Osteocyte (in vitro differentiated cells): ENCODE measurements at places on chromosomes 1 and 21.

DNA sequence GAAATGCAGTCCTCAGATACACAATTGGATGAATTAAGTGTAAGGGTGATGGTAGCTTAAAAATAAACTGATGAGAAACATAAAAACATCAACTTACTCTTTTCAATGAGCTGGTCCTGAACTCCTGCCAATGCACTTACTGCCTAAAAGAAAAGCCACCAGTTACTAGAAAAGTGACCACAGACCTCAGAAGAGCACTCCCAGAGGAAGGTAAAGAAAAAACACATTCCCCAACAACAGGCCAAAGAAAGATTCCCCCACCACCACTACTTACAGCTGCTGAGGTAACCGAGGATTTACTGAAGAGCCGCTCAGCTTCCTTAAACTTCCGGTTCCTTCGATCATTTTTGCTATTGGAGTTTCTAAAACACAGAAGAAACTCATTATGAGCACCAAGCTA, 5.4 kb downstream of the MEAF6 start:
- no peak for DNase-seq

- DNase-seq: no peak
These were observed 490.1 kb downstream of the NEGR1 start for GRCh38 chr1:71792264-71792663.

GRCh38 chr1:179080866-179081686, 794 bp upstream of the TOR3A start:
- no peak for DNase-seq

DNA sequence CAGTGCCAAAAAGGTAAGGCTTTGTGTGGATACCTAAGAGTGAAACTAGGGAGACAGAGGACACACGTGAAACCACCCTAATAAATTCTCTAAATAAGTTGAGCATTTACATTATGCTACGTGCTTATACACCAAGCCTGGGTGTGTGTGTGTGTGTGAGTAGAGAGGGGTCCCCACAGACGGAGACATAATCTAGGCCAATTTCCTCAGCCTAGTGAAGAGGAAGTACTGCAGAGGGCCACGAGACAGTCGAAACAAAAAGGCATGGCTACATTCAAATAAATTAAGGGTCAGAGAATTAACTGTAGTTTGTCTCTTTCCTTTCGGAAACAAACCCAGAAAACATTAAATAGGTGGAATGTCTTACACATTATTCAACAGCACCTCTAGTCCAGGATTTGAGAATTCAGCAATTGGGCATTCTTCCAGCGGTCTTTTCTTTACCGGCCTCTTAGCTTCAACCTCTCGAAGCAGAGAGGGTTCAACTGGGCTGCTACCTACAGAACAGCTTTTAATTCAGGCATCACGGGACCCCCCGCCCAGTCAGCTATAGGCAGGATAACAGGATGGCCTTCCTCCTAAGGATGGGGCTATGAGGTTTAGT, 75.0 kb downstream of the DESI2 start:
- no peak for DNase-seq

DNA sequence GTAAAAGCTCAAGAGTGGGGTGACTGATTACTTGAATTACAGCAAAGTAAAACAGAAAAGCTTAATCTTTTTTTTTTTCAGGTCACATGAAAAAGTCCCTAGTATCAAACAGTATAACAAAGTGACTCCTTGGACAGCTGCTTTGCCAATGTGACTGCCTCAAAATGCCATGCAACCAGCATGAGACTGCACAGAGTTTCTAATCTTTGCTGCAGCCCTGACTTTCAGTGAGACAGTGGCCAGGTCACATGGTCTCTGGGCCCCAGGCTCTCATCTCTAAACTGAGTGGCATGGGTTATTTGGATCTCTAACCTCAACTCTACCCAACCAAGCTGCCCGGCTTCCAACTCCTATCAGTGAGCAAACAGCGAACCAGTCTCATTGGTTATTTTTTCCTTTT, 169.0 kb downstream of the VAV3 start:
- no peak for DNase-seq

DNA sequence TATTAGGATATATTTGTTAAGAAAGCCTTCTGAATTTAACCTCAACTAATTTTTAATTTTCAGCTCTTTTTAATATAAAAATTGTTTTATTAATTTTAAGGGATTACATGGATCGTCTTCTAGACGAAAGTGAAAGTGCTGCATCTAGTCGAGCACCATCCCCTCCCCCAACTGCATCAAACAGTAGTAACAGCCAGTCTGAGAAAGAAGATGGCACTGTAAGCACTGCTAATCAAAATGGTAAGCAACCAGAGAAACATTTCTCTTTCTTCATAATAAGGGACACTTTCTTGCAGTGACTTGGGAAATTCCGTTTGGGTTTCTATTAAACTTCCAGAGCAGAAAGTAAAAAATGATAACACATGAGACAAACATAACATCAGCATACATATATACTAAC, 56.9 kb downstream of the MIER1 start:
- no peak for DNase-seq

DNA sequence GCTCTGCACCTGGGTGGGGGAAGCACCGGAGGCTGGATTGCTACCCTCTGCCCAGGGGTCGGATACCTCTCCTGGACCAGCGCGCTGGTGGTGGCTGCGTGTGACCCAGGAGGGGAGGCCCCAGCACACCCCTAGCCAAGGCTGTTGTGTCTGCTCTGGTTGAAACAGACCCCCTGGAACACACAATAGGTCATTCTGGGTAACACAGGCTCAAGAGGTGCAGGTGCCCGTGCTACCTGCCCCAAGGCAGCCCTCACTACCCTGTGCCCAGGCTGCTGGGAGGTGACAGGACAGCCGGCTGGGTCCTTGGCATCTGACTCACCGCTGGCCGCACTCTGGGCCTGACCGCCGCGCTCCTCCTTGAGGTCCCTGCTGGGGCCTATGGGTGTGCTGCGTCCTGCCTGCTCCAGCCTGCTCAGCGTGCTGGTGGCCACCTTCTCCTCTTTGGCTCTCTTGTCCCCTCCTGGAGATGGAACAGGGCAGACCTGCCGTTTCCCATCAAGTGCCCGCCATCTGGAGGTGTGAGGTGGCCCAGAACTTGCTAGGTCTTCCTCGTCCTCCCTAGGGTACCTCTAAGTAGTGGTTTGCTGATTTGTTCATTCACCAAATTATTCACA, 30.0 kb downstream of the ZBTB17 start:
- DNase-seq: no peak

DNA sequence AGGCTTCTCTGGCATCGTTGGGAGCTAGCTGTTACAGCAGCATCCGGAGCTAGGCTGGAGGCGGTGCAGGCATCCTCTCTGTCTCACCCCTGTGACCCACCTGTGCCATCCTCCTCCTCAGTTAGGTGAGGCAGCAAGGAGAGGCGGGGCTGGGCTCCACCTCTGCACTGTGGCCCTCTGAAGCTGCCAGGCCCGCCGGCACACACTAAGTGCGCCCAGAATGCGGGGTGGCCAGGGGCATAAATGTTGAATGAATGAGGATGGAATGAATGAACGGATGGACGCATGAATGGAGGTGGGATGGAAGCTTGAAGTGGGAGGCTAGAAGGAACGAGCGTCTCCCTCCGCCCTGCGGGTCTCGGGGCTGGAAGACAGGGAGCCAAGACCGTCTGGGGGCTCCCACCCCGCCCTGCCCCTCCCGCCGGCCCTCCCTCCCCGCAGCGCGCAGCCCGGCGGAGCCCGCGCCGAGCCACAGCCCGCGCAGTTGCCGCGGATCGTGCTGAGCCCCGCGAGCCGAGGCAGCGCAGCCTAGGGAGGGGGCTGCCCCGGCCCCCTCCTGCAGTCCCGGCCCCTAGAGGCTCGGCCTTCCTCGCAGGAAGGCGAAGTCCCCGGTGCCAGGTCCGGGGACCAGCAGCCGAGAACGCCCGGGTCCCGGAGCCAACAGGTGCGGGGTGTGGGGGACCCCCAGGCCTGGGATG, at the start of gene HCRTR1:
TSS of gene HCRTR1 (plus strand) at position 472 of the 698 bp plus-strand sequence. CDS start 1,504 bp downstream, outside the sequence.
- DNase-seq: no peak

- no peak for DNase-seq
These were observed 39.4 kb downstream of the PTAFR start for GRCh38 chr1:28136922-28137613.

DNA sequence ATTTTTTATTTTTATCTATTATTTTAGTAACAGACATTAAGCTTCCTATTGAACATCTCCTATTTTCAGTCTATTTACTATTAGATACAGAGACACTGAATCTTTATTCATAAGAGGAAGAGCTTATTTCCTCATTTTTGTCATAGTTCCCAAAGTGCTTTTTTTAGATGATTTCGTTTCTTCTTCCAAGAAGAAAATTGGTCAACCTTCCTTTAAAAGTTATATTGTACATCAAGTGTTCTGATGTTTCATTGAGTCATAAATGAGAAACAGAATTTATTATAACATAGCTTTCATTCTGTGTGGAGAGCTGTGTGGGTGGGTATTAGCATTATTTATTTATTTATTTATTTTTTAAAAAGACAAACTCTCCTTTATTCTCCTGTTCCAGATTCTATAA, 50.6 kb upstream of the BACH1 start:
- no peak for DNase-seq

DNA sequence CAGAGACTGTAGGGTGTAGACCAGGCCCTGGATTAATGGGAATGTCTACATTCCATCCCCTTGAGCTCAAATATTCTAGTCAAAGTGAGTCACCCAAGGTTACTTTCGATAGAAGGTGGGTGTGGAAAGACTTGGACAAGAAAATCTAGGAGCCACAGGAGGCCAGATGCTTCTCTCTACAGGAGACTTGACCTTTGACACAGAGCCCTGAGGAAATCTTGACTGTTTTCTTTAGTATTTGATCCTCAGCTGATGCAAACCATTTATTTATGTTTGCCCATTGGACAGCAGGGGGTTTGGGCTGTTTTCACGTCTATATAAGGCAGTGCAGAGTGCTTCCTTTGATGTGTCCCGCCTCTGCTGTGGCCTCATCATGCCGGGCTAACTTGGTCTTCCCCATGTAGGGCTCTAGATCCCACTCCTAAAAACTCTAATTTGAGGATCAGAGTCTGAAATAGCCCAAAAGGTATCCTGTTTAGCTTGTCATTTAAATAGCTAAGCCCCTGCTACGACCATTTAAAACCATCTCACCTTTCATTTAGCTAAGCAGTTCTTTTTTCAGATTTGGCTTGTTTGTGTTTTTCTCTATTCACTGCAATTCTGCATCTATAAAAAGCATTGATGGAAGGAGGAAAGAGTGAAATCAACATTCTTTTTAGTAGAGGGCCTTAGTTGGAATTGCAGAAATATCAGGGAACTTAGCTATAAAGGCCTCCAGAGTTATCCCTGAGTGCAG, 15.5 kb upstream of the MAP3K7CL start:
- DNase-seq: no peak

GRCh38 chr1:78068681-78069283, 23.0 kb downstream of the GIPC2 start:
- no peak for DNase-seq

GRCh38 chr1:59415881-59416280, 119.0 kb downstream of the FGGY start:
- DNase-seq: no peak

DNA sequence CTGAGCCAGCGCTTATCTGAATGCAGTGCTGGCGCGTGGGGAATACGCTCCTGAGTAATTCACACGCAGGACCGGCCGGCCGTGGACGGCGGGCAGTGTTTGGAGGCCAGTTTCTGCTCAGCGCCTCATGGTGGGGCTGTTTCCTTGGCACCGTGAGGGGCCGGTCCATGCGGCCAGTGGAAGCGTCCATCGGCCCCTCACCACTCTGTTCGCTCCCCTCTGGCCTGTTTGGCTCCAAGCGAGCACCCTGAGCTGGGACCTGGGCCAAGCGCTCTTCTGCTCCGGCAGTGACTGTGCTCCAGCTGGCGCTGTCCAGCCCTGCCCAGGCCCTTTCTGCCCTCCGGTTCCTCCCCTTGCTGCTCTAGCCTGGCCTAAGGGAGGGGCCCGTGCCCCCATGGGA, 16.3 kb upstream of the PLCH2 start:
- DNase-seq: no peak

DNA sequence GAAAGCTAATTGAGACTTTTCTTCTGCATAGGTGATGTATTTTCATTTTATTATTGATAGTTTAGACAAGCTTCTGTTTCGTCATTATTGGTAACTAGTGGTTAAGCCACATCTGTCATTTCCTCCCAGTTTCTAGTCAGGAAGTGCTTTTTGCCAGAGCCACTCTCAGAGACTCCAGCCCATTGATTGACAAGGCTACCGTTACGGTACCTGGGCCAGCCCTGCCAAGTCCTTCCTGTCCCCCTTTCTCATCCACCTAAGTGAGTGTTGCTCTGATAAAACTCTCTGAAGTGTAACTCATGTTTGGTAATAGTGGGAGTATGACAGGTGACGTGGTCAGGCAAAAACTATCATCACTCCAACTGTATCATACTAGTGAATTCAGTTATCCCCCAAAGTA, 29.6 kb upstream of the AGL start:
- DNase-seq: no peak

- peak; percentile 87 for DNase-seq
These were observed 617 bp upstream of the ADGRL2 start for GRCh38 chr1:81799939-81800694.

DNA sequence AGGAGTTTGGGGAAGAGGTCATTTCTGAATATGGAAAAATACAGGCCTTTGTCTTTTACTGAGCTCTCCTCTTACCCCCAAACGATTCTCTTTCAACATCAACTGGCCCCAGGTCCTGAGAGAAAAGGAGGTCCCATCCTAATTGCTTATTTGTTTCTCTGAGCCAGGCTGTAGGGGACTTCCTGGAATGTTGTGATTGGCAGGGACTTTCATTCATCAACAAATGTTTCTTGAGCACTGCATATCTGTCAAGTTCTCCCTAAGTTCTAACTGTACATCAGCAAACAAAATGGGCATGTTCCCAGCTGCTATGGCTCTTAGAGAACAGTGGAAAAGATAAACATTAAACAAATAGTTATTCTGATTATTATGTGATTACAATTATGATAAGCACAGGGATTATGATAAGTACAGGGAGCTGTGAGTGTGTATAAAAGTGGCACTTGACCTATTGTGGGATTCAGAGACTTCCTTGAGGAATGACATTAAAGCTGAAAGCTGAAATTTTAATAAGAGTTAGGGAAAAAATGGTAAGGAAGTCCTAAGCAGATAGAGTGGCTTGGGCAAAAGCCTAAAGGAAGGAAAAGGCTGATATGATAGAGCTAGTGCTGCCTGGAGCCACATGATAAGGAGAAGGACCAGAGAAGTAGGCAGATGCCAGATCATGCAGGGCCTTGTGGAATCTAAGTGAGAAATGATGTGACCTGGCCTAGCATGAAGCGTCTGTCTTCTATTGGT, 11.6 kb downstream of the GPX7 start:
- DNase-seq: no peak

- DNase-seq: no peak
These were observed 15.0 kb upstream of the LEMD1 start for GRCh38 chr1:205436776-205437410.

- no peak for DNase-seq
These were observed 32.5 kb downstream of the SLC22A15 start for GRCh38 chr1:116008656-116009390.

GRCh38 chr21:34892209-34892608, 156.9 kb downstream of the RUNX1 start:
- no peak for DNase-seq

- peak; percentile 89 for DNase-seq
These were observed 132.9 kb upstream of the WNT4 start for GRCh38 chr1:22275626-22276395.

GRCh38 chr1:230000493-230001184, 66.4 kb upstream of the GALNT2 start:
- no peak for DNase-seq
